ENCODE measurements at places on chromosomes 7 and 10. TPM values are rescaled to one million over a fixed set of nuclear protein-coding genes. Genes with fewer than 3 reads are reported as not detected.

FGFR2 gene
- total RNA-seq, result 0.30 TPM

GRCh38 chr7:90701021-90701420 lies 104.9 kb downstream of the CDK14 start:
- DNase-seq, result no peak

LLCFC1 gene
- not detected for total RNA-seq

DNA sequence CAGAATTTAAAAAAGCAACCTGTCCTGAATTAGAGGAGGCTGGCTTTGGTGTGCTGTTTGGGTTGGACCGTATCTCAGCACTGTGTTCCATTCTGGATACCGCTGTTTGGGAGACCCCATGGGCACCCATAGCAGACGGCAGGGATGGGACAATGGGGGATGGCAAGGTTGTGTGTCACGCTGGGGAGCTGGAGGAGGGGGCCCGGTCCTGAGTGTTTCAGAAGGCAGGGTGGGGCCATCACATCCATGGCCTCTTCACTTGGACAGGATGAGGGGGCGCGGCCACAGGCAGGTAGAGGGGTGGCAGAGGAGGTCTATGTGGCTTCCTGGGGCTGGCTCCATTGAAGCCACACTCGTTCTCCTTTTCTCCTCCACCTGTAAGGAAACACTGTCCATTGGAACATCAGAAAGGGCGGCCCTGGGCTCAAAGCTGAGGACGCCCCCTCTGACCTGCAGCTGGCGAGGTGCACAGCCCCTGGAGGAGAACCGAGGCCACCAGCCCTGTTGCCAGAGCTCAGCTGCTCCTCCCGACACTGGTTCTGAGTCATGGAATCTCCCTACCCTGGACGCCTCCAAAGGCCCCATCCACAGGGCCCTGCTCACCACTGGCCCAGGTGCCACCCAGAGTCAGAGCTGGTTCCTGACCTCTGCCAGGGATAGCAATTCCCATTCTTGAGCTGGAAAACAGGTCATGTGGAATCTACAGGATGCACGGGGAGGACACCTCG lies 587.3 kb downstream of the DNAJB6 start:
- no peak for DNase-seq

DNA sequence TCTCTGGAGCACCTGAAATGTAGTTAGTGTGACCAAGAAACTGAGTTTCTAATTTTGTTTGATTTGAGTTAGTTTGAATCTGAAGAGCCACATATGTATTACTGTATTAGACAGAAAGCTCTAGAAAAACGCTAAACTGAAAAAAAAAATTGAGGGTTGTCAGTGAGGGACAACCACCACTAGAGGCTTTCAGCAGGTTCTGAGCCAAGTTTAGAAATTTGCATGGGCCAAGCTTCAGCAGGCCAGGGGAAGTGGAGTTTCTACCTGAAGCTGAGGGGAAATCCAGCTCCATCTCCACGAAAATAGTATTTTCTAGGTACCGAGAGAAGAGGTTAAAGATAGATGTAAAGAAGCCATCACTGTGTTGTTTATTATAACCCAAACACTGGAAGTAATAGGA lies 77.9 kb upstream of the PLXNA4 start:
- DNase-seq, result no peak

DNA sequence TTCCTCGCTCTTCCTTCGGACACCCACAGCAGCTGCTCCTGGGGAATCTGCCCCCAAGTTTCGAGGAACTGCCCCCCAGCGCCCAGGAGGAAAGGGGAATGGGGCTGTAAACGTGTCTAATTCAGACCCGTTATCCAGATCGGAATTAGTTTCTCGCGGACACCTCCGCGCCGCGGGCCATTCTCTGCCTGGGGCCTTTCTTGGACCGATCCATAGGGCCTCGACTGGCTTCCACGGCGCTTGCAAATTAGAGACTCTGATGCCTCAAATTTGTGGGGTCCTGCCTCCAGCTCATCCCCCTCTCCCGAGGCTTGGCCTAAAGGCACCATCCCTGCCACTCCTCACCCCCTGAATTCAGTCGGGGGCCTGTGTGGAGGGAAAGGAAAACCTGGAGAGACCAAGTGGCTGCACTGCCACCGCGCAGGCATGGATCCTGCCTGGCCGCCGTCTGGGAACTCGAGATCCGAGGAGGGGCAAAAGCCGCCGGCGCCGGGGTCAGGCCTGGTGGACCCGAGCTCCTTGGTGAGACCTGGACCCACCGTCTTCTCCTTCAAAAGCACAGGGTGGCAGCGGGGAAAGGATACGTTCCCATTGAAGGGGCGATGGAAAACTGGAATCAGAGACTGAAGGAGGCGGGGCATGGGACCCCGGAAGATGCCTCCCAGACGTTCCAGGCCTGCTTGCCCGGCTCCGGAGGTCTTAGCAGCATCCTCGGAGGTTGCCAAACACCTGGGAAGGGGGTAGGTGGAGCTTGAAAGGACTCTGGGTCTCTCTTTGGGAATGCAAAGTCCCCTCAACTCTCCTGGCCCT lies 13.7 kb downstream of the LBX1 start:
- no peak for DNase-seq

DNA sequence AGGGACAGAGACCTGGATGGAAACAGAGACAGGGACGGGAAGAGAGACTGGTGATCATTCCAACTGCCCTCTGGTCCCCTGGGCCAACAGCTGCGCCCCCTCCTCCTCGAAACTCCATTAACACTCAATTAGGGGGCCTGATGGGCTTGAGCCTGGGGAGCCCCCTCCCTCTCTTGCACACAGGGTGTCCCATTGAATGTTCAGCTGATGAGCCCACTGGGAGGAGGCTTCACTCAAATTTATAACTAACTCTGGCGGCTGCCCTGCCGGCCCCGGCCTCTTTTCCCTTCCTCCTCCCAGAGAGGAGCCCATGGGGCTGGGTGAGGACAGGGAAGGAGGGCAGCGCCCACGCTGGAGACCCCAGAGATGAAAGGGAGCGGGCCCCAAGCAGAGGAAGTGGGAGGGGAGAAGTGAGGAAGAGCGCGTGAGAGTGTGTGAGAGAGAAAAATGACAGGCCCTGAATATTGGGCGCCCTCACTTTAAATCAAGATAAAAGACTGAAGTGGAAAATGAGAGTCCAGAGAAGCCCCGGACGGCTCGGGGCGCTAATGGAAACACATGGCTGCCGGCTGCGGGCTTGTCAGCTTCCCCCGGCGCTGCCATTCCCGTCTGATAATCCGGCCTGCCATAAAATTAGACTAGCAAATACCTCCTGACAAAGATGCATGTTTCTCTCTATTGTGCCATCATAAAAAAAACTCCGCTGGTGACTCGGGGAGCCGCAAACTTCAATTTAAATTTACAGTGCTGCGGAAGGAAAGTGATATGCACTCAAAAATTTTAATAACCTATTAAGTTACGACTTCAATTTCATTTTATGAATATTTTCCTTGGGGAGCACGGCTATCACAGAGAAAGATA lies 58.0 kb upstream of the PAX2 start:
- no peak for DNase-seq

GRCh38 chr10:101939008-101939648 lies 95.5 kb upstream of the KCNIP2 start:
- DNase-seq, result no peak

DNA sequence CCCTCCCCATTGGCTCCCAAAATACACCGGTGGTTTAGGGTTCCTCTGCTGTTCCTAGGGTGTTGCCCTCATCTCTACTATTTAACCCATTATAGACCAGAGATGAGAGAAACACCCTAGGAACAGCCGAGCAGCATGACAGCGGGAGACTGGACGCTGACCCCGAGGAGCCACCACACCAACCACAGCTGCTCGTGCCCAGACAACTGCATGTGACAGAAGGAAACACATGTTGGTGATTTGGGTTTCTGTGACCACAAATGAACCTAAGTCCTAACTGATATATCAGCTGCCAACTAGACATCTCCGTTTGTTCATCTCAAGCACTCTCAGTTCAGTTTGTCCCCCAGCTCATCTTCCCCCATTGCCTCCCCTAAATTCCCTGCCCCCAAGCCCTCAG lies 13.4 kb downstream of the CFAP43 start:
- no peak for DNase-seq

- DNase-seq, result no peak
These were observed 798.3 kb downstream of the NXPH1 start for GRCh38 chr7:9231630-9232121.

- DNase-seq, result no peak
These were observed 17.0 kb upstream of the IFRD1 start for GRCh38 chr7:112433289-112433688.

DNA sequence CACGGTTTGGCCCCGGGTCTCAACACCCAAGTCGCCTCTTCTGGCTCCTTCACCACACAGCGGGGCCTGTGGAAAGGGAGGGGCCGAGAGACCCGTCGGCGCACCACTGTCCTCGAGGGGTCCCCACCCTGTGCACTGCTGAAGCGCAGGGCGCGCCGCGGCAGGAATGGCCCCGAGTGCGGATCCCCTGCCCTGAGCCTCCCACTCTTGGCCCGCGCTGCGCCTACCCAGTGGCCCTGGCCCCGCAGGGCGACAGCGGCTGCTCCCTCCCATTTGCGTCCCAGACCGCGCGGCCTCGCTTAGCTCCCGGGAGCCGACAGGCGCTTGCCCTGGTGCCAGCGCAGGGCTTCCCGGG lies 2.1 kb upstream of the SFMBT2 start:
- DNase-seq, result peak; percentile 41

GRCh38 chr7:1053002-1053411 lies 8.7 kb downstream of the GPR146 start:
- DNase-seq, result peak; percentile 63

DNA sequence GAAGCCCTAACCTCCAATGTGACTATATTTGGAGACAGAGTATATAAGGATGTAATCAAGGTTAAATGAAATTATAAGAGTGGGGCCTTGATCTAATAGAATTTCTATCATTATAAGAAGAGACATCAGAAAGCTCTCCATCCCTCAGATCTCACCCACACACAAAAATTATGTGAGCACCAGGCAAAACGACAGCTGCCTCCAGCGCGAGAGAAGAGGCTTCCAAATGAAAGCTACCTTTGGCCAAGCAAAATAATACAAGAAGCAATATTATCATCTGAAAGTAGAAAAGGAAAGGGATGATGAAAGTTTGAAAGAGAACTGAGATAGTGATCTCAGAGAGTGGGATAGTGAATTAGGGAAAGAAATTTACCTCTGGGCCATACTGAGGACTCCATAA lies 1192.5 kb downstream of the NXPH1 start:
- no peak for DNase-seq

GRCh38 chr10:126350216-126350992 lies 37.9 kb downstream of the ADAM12 start:
- DNase-seq, result no peak

GRCh38 chr10:58175990-58176900 lies 91.4 kb downstream of the IPMK start:
- no peak for DNase-seq

GRCh38 chr7:131045526-131045925 lies 282.1 kb upstream of the MKLN1 start:
- no peak for DNase-seq

DNA sequence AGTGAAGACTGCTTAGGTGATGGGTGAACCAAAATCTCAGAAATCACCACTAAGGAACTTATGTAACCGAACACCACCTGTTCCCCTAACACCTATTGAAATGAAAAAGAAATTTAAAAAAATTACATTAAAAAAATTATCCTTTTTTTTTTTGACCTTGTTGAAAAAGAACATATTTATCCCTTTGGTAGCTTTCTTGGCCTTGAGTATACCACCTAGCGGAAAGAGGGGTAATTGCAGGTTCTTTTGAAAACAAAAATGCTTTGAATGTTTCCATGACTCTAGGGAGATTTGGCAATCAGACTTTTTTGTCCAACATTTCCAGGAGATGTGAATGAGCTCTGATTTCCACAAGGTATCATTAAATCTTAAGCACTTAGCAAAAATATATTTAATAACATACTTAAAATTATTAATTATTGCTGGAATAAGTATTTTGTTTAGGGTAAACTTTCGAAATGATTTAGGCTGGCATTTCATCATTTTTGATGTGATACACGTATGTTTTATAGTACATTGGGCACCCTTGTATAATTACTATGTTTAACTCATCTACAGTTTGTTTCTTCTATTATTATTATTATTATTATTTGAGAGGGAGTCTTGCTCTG lies 47.0 kb upstream of the ELMO1 start:
- no peak for DNase-seq

FAM13C gene
- total RNA-seq, result 5.9 TPM

DNA sequence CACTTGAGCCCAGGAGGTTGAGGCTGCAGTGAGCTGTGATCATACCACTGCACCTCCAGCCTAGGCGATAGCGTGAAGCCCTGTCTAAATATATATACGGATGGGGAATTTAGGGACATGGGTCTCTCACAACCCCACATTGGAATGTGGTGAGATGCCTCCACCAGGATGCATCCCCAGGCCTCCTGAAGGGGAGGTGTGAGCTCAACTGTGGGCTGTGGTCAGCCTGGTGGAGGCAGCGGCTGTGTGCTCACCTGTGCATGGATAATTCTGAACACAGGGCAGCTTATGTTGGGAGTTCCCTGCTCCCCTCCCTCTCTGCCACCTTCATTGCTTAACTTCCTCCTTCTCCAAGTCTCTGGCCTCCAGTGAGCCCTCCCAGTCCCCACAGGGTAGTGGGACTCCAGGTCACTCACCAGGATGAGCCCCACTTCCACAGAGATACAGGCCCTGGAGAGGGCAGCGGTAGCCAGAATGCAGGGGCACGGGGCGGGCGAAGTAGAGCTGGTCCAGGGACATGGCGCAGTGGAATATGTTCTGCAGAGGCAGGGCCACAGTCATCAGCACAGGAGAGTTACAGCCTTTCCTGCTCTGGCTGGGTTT lies 30.4 kb downstream of the PYROXD2 start:
- DNase-seq, result no peak

- DNase-seq, result no peak
These were observed 29.4 kb upstream of the GRB10 start for GRCh38 chr7:50812094-50812493.

DNA sequence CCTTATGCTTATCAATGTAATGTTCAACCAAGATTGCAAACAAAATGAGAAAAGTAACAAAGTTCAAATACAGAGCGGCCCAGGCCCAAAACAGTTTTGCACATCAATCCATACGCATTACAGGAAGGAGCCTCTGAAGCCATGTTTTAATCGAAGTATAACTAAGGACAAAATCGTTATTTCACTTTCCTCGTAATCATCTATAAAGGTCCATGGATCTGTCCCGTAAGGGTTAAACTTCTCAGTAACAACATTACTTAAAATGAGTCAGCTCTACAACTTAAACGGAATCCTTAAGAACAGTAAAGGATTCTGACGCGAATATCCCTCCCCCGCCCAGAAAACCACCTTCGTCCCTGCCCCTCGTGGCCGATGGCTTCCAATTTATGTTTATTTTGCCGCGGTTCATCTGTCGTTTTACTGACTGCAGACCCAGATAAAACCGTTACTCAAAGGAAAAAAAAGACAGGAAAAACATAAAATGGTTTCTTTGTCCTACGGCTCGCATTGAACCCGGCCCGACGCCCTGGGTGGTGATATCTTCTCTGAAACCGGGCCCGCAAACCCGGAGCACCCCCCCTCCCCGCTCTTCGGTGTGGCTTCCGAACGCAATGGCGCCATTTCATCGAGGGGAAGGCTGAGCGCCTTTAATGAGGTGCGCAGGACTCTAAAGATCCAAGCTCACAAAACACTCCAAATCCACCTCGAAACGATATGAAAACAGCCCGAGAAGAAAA lies 1.1 kb downstream of the HNRNPA2B1 start:
- peak; percentile 78 for DNase-seq

RBM48 gene
- 13.4 TPM for total RNA-seq

CALML5 gene
- not detected for total RNA-seq
